ENCODE measurements at places on chromosomes 12 and 14.

GRCh38 chr12:3554371-3555115 lies 63.5 kb downstream of the PRMT8 start:
- no peak for DNase-seq

DNA sequence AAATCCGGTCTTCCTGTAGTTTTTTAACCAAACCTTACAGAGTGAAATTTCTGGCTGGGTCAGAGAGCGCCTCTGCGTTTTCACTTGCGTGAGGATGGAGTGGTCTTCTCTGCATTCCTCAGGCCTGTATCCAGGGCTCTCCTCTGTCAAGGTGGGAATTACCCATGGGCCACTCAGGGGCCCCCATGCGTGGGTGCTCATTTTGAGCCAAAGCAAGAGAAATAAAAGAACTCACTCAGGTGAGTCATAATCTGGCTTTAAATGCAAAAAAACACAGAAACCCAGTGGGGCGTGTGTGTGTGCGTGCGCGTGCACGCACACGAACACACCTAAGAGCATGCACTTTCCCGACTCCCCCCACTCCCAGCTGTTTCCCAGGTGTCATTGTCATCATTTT lies 104.0 kb upstream of the PWP1 start:
- DNase-seq = no peak

GRCh38 chr14:56608689-56609088 lies 29.1 kb downstream of the TMEM260 start:
- DNase-seq = no peak

DNA sequence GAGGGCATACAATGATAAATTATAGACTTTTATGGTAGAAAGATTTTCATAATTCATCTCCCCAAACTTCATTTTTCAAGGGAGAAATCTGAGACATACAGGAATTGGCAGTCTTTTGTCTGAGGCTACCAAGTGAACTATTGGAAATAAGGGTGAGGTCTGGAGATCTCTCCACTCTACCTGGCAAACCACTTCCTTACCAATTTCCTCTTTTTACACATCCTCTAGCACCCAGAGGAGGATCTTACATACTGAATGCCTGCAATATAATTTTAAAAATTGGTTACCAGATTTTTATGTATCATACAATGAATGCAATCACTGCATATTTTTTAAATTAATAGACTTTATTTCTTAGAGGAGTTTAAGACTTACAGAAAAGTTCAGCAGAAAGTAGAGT lies 6.6 kb downstream of the PDE6H start:
- no peak for DNase-seq

GRCh38 chr12:131345521-131346436 lies 365.1 kb upstream of the SFSWAP start:
- DNase-seq = no peak

DNA sequence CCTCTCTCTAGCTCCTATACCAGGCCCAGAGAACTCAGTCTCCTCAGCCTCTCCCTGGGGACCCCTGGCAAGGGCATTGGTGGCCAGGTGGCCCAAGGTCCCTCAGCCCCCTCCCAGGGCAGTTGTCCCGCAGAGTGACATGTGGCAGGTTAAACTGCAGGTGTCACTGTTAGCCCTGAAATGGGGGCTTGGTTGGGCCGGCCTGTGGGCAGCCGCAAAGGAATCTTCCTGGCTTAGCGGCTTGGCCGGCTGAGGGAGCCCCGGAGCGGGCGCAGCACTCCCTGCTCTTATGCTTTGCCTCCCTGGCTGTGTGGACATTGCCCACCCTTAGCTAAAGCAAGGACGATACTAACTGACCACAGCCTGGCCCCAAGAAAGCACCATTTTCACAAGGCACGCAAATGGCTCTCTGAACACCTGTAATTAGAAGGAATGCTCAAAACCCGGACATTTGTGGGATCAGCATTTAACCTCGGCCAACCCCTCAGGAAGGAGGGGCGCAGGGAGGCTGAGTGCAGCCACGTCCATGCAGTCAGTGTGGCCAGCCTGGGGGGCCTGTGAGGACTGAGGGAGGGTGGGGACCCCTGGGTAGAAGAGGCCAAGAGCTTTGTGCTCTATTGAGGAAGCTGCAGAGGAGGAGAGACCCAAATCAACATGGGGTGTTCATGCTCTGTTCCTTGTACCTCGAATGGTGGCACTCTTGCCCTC lies 82.2 kb downstream of the PAPOLA start:
- DNase-seq = no peak

DNA sequence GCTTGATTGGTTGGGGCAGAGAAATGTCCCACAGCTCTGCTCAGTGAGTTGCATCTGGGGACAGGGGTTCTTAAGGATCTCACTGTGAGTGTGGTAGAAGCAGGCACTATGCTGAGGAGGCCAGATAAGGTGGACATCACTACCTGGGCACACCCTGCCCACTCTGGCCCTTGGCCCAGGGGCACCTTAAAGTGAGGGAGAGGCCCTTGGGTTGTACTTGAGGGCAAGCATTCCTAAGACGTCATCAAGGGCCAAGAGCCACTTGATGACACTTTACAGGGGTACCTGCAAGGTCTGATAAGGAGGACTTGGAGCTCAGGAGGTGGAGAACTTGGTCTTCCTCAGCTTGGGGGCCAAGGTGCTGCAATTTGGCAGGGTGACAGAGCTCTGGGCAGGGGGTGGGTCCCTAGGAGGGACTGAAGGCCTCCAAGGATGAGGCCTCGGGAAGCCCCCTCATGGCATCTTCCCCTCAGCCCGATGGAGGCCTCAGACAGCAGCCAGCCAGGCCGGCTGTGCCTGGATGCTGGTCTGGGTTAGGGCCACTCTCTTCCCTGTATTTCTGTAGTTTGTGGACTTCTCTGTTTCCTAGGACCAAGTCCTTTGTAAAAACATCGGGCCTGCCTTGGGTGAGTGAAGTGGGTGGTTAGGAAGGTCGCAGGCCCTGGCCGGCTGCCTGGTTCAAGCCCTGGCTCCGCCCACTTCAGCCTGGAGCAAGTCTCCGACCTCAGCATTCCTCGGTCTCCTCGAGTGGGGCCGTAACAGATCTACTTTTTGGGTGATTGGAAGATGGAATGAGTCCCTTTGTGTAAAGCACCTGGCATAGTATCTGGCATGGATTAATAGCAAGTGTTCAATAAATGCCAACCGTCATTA lies 24.8 kb downstream of the GPR68 start:
- no peak for DNase-seq

DNA sequence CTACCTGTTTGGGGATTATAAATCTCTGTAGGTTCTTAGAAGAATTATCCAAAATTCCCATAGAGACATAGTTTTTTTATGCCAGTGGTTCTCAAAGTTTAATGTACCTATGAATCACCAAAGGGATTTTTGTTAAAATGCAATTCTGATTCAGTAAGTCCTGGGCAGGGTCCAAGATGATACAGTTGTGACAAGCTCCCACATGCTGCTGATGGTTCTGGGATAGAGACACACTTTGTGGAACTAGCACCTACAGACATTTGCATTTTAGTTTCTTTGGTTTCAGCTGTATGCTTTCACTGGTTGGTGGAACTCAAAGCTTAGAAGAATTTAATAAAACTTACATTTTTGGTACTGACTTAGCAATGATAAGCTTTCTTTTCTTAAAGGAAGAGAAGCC lies 80.4 kb downstream of the PTCSC3 start:
- DNase-seq = no peak

DNA sequence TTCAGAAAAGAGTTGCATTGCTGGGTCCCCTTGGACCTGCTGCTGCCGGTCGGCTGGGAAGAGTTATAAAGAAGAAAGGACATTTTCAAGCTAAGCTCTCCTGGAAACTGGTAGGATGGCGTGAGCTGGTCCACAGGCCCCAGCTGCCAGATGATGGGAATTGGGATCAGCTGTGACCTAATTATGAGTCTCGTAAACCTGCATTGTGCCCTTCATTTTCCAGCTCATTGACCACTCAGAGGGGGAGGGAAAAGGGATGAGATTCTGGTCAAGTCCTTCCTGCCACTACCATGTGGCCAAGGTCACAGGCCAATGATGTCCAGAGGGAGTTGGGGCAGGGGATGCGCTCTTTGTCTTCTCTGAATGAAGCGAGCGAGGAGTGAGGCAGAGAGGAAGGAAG lies 320.9 kb downstream of the NRXN3 start:
- no peak for DNase-seq

DNA sequence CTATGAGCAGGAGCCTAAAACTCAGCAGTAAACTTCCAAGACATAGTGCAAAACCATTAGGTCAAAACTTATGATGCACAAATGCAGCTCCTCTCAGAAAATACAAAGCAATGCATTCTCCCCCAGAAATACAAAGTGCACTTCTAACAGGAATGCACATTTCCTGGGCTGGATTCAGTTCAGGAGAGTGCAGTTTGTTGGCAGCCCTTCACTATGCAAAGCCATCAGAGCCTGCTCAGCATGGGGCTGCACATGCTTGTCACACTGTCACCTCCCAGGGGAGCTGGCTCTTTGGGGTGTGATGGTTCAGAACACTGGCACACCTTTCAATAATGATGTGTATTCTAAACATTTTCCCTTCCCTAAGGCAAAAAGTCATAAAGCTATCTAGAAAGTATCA lies 110.4 kb downstream of the KCNK10 start:
- DNase-seq = no peak

- no peak for DNase-seq
Observed at GRCh38 chr14:68230950-68231717, 411.6 kb downstream of the RAD51B start.

DNA sequence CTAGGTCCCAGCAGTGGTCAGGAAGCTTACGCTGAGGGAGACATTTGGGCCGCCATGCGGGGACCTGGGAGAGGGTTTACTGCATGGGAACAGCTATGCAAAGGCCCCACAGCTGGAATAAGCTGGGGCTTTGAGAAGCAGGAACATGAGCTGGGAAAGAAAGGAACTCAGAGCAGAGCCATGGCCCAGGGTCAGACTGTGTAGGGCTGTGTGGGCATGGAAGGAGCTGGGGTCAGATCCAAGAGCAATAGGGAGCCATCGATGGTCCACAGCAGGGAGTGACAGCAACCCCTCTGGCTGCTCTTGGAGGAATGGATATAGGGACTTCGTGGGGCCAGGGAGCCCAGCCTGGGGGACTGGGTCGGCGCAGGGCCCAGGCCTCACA lies 151.6 kb downstream of the ADGRD1 start:
- no peak for DNase-seq

All from frontal cortex (tissue), 4 donors.